ENCODE measurements at places on chromosomes 4 and X. TPM values are rescaled to one million over a fixed set of nuclear protein-coding genes. Genes with fewer than 3 reads are reported as not detected.

ETDA gene
- total RNA-seq: not detected

DNA sequence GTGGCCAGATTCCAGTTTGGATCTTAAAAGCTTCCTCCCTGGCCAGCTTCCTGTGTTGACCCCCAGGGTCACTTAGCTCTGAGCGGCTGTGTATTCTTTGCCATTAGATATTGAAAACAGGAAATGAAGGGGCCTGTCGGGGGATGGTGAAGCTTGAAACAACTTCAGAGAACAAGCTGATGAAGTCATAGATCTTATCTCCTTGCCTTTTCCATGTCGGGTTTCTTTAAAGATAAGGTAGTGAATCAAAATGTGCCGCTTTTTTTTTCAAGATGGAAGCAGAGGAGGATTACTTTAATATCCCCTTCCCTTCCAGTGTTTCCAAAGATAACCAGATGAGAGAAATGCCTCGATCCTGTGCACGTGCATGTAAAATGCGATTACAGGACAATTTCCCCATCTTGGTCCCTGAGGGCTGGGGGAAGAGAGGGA, 508.5 kb downstream of the MID1IP1 start:
- H3K4me1 ChIP-seq: peaks cover 17% of the 10 kb centered on the region
- no peaks in the 10 kb centered on the region for H3K36me3 ChIP-seq
- DNase-seq: peak; percentile 12
- no peaks in the 10 kb centered on the region for H3K27me3 ChIP-seq
- peak overlapping the region; percentile 68 for H3K27ac ChIP-seq
- H3K4me3 ChIP-seq: no peak overlapping the region

DNA sequence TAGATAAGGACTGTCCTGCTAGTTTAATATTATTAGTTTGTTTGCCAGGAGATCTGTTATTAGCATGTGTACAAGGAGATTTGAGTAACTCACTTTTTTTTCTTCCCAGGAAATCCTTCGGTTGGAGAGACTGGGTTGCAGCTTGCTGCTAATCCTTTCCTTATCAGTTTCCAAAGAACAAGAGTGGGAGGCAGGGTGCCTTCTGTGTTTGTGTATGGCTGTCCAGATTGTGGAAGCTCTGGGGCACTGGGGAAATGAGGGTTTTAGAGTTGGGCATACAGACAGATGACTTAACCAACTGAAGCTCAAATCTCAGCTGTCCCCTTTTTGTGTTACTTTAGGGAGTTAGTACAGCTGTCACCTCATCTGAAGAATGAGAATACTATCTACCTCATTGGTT, 12.6 kb upstream of the SUPT20HL1 start:
- DNase-seq: no peak
- H3K36me3 ChIP-seq: no peaks in the 10 kb centered on the region
- H3K27me3 ChIP-seq: no peaks in the 10 kb centered on the region
- H3K27ac ChIP-seq: no peak overlapping the region
- no peak overlapping the region for H3K4me3 ChIP-seq

GRCh38 chrX:31606771-31607170, 534.9 kb upstream of the FTHL17 start:
- H3K36me3 ChIP-seq: no peaks in the 10 kb centered on the region
- H3K4me1 ChIP-seq: no peaks in the 10 kb centered on the region
- DNase-seq: no peak
- no peaks in the 10 kb centered on the region for H3K27me3 ChIP-seq
- H3K27ac ChIP-seq: no peak overlapping the region
- H3K4me3 ChIP-seq: no peak overlapping the region

DNA sequence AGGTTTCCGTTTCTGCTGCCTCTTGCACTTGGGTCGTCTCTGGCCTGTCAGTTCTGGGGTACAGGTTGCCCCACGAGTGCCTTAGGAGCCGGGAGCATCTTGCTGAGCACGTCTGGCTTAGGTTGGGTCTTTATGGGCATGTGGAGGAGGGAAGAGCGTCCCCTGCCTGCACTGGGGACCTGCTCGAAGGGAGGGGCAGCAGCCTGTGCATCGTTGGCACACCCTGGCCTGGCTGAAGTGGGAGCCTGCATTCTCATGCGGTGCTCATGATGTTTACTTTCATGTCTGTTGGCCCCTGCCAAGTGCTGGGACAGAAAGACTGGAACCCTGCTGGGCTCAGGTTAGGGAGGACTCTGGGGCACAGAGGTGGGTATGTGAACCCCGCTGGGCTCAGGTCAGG, 23.8 kb upstream of the TADA2B start:
- H3K4me3 ChIP-seq: no peak overlapping the region
- no peak overlapping the region for H3K27ac ChIP-seq
- H3K27me3 ChIP-seq: no peaks in the 10 kb centered on the region

DNA sequence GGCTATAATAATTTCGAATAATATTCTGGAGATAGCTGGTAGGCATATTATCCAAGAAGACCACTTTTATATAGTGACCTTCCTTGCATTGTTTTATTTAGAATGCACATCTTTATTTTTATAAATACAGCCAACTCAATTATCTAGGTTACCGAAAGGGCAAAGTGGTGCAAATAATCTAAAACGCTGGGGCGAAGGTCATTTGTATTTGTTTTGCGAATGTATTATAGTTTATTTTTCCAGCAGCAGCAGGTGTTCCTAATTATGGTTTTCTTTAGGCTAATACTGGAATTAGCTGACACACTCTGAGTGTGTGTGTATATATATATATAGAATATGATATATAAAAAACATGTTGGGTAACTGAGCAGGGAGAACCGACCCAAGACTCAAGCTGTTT, 48.1 kb upstream of the RAP2C start:
- DNase-seq: no peak
- no peaks in the 10 kb centered on the region for H3K36me3 ChIP-seq
- H3K4me3 ChIP-seq: no peak overlapping the region
- no peaks in the 10 kb centered on the region for H3K27me3 ChIP-seq

DNA sequence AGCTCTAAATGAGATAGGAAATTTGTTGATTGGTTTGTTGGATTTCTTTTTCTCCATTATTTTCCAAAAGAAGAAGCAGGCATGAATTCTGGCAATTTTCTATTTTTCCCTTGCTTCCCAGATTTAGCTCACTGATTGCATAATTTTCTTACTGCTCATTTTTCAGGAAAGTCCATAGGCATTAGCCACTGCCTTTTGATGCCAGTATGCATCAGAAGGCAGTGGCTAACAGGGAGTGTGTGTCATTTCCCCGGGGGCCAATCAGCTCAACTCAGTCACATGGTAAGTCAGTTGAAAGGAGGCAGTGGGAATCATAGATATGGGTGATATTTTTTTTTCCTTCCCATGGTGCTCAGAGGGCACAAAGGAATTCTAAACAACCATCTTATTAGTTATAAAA, 156.7 kb downstream of the TRIML1 start:
- no peaks in the 10 kb centered on the region for H3K36me3 ChIP-seq
- no peak for DNase-seq
- H3K27me3 ChIP-seq: no peaks in the 10 kb centered on the region
- H3K27ac ChIP-seq: no peak overlapping the region
- H3K4me3 ChIP-seq: no peak overlapping the region
